ENCODE measurements at places on chromosomes 4 and X.
A peak's percentile ranks its signal among the peaks of the same experiment; 100 is the strongest.

- no peak overlapping the region for H3K27ac ChIP-seq
- no peak for DNase-seq
- peaks cover 22% of the 10 kb centered on the region for H3K4me1 ChIP-seq
- H3K4me3 ChIP-seq = no peak overlapping the region
- no peaks in the 10 kb centered on the region for H3K36me3 ChIP-seq
- H3K27me3 ChIP-seq = no peaks in the 10 kb centered on the region
These were observed 99.6 kb upstream of the SORBS2 start for GRCh38 chr4:185911556-185912064.

GRCh38 chr4:7420661-7421040, 14.1 kb downstream of the PSAPL1 start:
- H3K4me3 ChIP-seq = no peak overlapping the region
- H3K4me1 ChIP-seq = no peaks in the 10 kb centered on the region
- no peak overlapping the region for H3K27ac ChIP-seq

DNA sequence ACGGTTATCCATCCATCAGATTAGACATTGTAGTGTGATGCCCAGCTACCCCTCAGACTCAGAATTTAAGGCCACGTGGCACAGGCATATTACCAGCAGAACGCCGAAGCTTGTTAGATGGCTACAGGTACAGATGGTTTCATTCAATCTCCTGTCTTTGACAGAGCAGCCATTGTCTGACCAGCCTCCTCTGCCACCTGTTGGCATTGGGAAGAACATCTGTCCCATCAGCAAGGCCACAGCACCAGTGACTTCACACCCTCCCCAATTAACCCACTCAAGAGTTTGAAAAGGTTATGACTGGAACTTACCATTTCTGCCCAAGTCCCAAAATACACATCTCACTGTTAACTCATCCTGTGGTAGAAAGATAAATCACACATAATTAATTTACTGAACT, 22.0 kb upstream of the PHKA2 start:
- no peaks in the 10 kb centered on the region for H3K4me1 ChIP-seq
- DNase-seq = no peak
- H3K27me3 ChIP-seq = no peaks in the 10 kb centered on the region
- no peak overlapping the region for H3K4me3 ChIP-seq
- no peaks in the 10 kb centered on the region for H3K36me3 ChIP-seq

- H3K27me3 ChIP-seq = no peaks in the 10 kb centered on the region
- no peak overlapping the region for H3K4me3 ChIP-seq
- no peaks in the 10 kb centered on the region for H3K4me1 ChIP-seq
These were observed 39.4 kb downstream of the NALF2 start for GRCh38 chrX:69543572-69543971.

GRCh38 chr4:107552306-107552705, 167.7 kb downstream of the PAPSS1 start:
- no peak for DNase-seq
- no peak overlapping the region for H3K27ac ChIP-seq
- no peak overlapping the region for H3K4me3 ChIP-seq

GRCh38 chr4:157509341-157509740, 288.8 kb downstream of the GRIA2 start:
- H3K27me3 ChIP-seq = no peaks in the 10 kb centered on the region
- no peak overlapping the region for H3K4me3 ChIP-seq
- H3K4me1 ChIP-seq = no peaks in the 10 kb centered on the region

GRCh38 chr4:36823199-36823967, 421.2 kb upstream of the NWD2 start:
- DNase-seq = no peak
- H3K27me3 ChIP-seq = no peaks in the 10 kb centered on the region
- H3K27ac ChIP-seq = no peak overlapping the region
- H3K4me3 ChIP-seq = no peak overlapping the region
- H3K4me1 ChIP-seq = no peaks in the 10 kb centered on the region
- H3K36me3 ChIP-seq = no peaks in the 10 kb centered on the region

DNA sequence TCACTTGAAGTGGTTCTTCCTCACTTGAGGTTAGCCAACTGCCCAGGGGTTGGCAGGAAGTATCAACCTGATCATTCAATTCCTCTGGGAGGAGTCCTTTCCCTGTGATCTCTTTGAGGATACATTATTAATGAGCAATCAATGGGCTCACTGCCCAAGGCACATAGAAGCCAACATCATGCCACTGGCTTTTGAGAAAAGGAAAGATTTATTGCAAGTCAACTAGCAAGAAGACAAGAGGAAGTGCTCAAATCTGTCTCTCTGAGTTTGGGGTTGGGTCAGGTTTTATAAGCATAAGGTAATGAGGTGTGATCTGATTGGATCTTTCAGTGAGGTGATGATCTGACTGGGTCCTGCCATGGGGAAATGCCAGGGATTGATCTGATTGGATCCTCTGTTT, 39.6 kb downstream of the FGFBP1 start:
- DNase-seq = peak; percentile 39
- no peaks in the 10 kb centered on the region for H3K36me3 ChIP-seq
- no peak overlapping the region for H3K27ac ChIP-seq
- peaks cover 14% of the 10 kb centered on the region for H3K4me1 ChIP-seq
- H3K27me3 ChIP-seq = no peaks in the 10 kb centered on the region
- H3K4me3 ChIP-seq = no peak overlapping the region

- no peaks in the 10 kb centered on the region for H3K36me3 ChIP-seq
- no peaks in the 10 kb centered on the region for H3K27me3 ChIP-seq
- H3K4me3 ChIP-seq = no peak overlapping the region
- peaks cover 16% of the 10 kb centered on the region for H3K4me1 ChIP-seq
- H3K27ac ChIP-seq = peak overlapping the region; percentile 49
These were observed 19.4 kb downstream of the SORBS2 start for GRCh38 chr4:185792384-185793115.

DNA sequence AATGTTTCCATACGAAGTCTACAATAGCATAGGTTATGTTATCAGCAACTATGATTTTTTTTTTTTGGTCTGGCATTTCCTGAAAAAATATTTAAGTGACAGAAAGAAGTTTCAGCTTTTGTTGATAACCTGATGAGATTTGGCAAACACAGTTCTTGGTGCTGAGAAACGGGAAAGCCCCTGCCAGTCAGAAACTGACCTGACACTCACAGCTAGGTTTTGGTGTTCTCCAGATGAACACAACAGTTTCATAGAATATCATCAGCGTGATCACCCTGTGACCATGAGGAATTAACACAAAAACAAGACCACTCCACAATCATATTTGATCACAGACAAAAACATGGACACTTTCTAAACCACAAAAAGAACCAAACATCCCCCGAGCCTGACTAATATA, 152.5 kb upstream of the DCAF8L1 start:
- H3K4me3 ChIP-seq = no peak overlapping the region
- no peaks in the 10 kb centered on the region for H3K27me3 ChIP-seq
- DNase-seq = no peak
- H3K4me1 ChIP-seq = no peaks in the 10 kb centered on the region

GRCh38 chr4:3261411-3262207, 12.7 kb downstream of the MSANTD1 start:
- no peak for DNase-seq
- H3K27me3 ChIP-seq = no peaks in the 10 kb centered on the region

DNA sequence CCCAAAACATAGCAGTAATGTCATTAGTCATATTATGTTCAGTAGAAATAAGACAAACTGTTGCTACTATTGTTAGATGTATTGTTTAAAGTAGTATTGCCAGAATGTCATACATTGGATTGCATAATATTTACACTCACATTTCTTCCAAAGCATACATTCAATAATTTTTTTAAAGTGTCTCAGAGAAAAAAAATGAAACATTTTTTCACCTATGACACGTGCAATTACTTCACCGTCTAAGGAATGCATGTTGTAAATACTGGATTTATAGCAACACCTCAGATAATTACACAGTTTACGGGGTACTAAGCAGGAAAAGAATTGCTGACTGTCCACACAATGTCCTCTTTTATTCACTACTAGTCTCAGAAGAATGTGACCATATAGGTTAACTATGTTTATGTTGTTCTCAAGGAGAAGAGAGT, 162.1 kb downstream of the PCDH18 start:
- H3K36me3 ChIP-seq = no peaks in the 10 kb centered on the region
- H3K27ac ChIP-seq = no peak overlapping the region
- no peaks in the 10 kb centered on the region for H3K27me3 ChIP-seq
- DNase-seq = no peak

DNA sequence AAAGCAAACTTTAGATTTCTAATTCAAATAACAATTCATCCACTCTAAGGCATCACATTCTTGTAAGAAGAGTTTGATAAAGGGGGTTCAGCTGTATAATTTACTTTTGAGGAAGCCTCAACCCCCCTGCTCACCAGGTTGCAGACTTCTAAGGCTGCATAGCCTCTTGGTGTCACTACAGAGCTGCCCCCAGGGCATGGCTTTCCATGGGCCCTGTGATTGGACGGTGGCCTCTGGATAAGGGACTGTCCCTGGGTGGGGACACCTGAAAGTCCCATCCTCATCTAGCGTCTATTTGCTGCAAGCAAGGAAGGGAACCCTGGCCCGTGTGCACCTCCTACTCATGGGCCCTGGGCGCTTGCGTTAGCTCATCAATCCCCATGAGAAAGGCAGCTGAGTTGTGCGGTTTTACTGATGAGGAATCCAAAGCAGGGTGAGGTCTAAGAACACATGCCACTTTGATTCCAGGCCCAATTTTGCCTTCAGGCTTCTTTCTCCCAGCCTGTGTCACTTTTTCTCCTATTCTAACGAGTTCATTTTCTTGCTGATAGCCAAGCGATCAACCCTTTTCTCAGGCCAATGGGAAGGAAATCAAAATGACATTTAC, 51.8 kb downstream of the SCML1 start:
- no peaks in the 10 kb centered on the region for H3K4me1 ChIP-seq
- H3K27ac ChIP-seq = no peak overlapping the region
- no peak for DNase-seq
- H3K36me3 ChIP-seq = no peaks in the 10 kb centered on the region
- no peak overlapping the region for H3K4me3 ChIP-seq

GRCh38 chrX:10155137-10155536, 1.6 kb upstream of the CLCN4 start:
- no peaks in the 10 kb centered on the region for H3K27me3 ChIP-seq
- H3K27ac ChIP-seq = peak overlapping the region; percentile 94
- H3K4me3 ChIP-seq = no peak overlapping the region
- no peaks in the 10 kb centered on the region for H3K36me3 ChIP-seq
- DNase-seq = no peak
- peaks cover 17% of the 10 kb centered on the region for H3K4me1 ChIP-seq

DNA sequence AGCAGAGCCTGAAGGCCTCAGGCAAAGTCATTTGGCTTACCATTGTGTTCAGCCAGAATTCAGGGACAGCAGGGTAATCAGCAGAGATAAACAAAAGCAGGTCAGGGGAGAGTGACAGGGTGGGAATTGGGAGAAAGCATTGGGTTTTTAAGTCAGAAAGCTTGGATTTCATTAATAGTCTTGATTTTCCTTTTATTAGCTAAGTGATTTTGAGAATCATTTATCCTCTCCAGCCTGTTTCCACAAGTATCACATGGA, 410.1 kb downstream of the HNRNPD start:
- H3K4me1 ChIP-seq = no peaks in the 10 kb centered on the region
- DNase-seq = no peak
- H3K27me3 ChIP-seq = no peaks in the 10 kb centered on the region
- no peak overlapping the region for H3K27ac ChIP-seq
- H3K36me3 ChIP-seq = no peaks in the 10 kb centered on the region
- no peak overlapping the region for H3K4me3 ChIP-seq

- no peak for DNase-seq
- no peaks in the 10 kb centered on the region for H3K36me3 ChIP-seq
- no peak overlapping the region for H3K27ac ChIP-seq
- H3K4me1 ChIP-seq = no peaks in the 10 kb centered on the region
- no peaks in the 10 kb centered on the region for H3K27me3 ChIP-seq
- no peak overlapping the region for H3K4me3 ChIP-seq
These were observed 52.1 kb downstream of the NELFA start for GRCh38 chr4:1956631-1957030.

GRCh38 chrX:109346491-109346890, 135.4 kb downstream of the GUCY2F start:
- H3K27me3 ChIP-seq = no peaks in the 10 kb centered on the region
- no peaks in the 10 kb centered on the region for H3K36me3 ChIP-seq
- DNase-seq = no peak
- H3K4me1 ChIP-seq = no peaks in the 10 kb centered on the region
- H3K4me3 ChIP-seq = no peak overlapping the region

DNA sequence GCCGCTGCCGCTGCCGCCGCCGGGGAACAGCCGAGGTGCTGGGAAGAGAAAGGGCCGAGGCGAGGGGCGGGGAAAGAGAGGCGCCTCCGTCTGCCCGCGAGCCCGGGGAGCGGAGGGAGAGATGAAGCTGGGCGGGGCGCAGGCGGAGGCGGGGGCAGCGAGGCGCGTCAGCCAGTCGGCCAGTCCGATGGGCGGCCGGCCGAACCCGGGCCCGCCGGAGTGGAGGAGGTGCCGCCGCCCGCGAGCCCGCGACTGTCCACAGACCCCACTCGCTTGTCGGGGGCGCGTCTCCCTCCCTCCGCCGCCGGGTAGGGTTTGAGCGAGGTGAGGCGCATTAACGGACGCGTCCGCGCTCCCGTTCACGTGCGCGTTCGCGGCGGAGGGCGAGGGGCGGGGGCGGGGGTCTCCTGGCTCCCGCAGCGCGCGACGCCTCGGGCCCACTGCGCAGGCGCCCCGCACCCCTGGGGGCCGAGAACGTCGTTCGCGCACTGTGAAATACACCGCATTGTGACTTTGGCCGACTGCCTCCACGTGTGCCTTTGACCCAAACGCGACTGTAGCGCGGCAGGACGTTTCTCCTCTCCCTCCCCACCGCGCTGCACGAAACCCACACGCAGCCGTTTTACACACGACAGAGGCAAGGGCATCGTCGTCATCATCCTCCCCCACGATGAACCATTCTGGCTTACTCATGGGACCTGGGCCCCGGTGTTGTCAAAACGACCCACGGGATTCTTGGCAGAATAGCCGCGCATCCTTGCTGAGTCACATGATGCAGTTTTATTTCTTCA, at the start of gene NUDT11:
TSS of gene NUDT11 (minus strand) at position 92 of the 791 bp plus-strand sequence. CDS start 148 bp downstream, outside the sequence.
- no peak for DNase-seq
- no peak within 1 kb of the TSS for H3K27ac ChIP-seq
- H3K36me3 ChIP-seq = no peaks in the 10 kb centered on the region
- H3K4me3 ChIP-seq = no peak within 1 kb of the TSS
- H3K27me3 ChIP-seq = no peaks in the 10 kb centered on the region

DNA sequence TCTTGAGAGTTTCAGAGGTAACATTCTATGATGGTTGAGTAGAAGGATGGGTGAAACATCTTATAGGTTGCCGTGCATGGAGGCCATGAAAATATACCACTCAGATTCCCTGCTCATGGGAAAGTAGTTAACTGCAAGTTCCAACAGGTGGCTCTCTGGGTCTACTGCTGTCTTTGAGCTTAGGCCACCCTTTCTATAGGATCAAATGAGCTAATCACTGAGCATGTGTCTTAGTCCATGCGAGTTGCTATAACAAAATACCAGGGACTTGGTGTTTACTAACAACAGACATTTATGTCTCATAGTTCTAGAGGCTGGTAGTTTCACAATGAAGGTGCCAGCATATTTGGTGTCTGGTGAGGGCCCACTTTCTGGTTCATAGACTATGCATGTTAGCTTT, 144.8 kb upstream of the UNC5C start:
- H3K27me3 ChIP-seq = no peaks in the 10 kb centered on the region
- DNase-seq = no peak
- no peak overlapping the region for H3K27ac ChIP-seq
- H3K36me3 ChIP-seq = no peaks in the 10 kb centered on the region
- no peak overlapping the region for H3K4me3 ChIP-seq
- no peaks in the 10 kb centered on the region for H3K4me1 ChIP-seq
